Stimulated activated CD8-positive, alpha-beta memory T cell treated with anti-CD3 and anti-CD28 coated beads, Interleukin-7, amount 100 ng/mL, for 1 hour (primary cell): ENCODE measurements at places on chromosomes 16 and 17.

GRCh38 chr16:50859628-50860360 is 117.9 kb downstream of the CYLD start:
- DNase-seq = no peak

- no peak for DNase-seq
Observed at GRCh38 chr16:69111876-69112230, 6.4 kb downstream of the HAS3 start.

DNA sequence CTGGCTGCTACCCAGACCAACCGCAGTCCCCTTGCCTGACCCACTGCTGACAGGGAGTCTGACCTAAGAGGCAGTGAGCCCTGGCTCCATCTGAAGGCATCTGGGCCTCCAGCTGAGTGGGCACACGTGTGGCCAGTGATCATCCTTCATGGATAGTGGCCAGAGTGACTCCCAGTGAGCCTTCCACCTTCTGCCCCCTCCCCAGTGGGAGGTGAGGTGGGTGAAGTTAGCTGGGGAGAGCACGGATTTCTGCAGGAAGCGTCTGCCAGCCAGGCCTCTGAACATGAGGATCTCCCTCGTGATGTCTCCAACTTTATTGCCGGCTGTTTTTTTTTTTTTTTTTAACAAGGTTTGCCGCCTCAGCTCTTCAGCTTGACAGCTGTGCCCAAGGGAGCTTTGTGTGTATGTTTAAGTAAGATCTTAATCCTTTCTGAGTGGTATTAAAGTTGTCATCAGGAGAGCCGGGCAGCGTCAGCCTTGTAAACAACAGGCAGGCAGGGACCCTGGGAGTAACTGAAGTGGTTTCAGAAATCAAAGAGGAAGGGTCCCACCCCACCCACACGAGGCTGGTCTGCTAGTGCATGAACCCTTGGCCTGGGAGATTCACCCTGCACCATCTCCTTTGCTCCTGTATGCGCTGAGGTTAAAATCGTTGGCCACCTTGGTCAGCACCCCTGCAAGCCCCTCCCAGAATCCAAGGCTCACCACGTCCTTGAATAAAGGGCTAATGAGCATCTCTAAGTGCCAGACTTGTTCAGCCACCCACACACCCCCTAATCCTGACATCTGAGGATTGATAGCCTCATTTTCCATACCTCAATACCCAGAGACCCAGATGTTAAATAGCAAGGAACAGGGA is 33.3 kb downstream of the RHBDL3 start:
- DNase-seq = no peak

DNA sequence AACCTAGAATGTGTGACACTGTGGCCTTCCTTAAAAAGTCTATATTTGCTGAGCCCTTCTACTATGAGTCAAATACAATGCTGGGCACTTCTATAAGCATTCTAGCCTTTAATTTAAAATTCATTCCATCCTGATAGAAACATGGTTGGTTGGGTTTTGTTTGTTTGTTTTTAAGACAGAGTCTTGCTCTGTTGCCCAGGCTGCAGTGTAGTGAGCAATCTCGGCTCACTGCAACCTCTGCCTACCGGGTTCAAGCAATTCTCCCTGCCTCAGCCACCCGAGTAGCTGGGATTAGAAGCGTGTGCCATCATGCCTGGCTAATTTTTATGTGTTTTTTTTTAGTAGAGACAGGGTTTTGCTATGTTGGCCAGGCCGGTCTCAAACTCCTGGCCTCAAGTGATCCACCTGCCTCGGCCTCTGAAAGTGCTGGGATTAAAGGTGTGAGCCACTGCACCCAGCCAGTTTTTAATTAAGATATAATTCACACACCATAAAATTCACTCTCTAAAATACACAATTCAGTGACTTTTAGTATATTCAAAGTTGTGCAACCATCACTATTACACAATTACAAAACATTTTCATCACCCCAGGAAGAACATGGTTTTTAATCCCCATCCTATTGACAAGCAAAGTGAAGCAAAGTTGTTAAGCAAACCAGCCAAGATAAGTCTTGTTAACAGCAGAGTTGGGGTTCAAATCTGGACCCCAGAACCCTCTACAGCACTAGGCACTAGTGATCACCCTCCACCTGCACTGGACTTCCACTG is 42.8 kb downstream of the CMTM4 start:
- no peak for DNase-seq

DNA sequence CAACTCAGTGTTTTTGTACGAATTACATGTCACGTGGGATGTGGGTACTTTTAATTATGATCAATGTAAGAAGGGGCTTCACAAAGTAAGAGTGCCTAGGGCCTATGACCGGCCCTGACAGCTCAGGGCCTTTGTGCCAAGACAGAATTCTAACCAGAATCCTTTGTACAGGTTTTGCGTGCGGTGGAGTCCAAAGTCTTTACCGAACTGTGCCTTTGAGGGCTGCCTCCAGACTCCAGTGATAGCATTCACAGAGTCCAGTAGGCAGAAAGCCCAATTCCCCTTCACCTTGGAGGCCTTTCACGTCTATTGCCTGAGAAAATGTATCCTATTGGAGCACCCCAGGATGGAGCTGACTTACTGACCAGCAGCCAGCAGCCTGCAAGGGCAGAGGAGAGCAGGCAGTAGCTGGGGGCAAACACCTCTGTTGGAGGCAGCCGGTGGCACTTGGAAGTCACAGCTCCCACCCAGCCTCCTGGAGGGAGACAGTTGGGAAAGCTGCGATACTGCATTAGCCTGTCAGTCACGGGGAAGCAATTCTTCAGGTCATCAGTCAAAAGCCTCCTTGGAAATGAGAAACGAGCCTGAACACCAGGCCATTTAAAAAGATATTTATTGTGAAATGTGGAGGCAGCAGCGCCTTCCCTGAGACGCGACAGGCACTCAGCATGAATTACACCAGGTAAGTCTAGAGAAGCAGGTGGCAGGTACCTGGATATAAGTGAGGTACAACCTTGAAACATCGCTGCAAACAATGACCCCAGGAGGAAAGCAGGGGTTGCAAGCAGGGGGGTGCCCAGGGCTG is 98.1 kb upstream of the CDYL2 start:
- no peak for DNase-seq

GRCh38 chr17:18278867-18279266 is 18.4 kb downstream of the MIEF2 start:
- no peak for DNase-seq

GRCh38 chr16:86491640-86492023 is 18.7 kb upstream of the FOXF1 start:
- DNase-seq = no peak

DNA sequence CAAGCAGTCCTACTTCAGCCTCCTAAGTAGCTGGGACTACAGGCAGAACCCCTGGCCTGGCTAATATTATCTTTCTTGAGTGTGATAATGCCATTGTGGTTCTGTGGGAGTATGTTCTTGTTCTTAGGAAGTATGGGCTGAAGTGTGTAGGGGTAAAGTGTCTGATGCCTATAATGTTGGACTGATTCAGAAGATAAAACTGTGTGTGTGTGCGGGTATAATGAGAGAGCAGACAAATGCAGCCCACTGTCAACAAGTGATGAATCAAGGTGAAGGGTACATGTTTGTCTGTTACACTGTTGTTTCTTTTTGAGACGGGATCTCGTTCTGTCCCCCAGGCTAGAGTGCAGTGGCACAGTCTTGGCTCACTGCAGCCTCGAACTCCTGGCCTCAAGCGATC is 127.5 kb downstream of the CLEC16A start:
- no peak for DNase-seq

DNA sequence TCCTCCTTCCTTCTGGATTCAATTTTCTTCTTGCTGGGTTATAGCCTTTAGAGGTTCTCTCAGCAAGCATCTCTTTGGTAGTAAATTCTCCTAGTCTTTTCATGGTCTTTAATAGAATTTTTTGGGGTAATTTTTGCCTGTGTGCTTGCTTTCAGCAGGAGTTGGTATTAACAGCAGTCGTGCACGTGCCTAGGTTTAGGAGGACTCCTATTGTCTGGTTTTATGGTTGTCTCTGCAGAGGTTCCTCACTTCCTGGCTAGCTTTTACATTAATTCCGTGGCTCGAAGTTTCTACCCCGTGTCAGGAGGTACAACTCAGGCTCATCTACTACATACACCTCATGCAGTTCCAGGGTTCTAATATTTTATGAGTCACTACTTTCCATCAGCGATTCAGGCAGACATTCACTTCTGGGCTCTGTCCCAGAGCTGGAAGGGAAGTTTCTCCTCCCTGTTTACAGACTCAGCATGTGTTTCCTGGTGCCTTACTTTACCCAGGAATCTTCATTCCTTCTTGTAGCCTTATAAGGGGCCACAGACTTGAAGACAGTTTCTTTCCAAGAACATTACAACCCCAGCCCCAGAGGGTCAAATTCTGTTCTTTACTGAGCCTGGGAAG is 643.6 kb downstream of the HS3ST4 start:
- DNase-seq = no peak

GRCh38 chr17:78611607-78612006 is 34.4 kb upstream of the DNAH17 start:
- no peak for DNase-seq

GRCh38 chr16:8631373-8631772 is 9.9 kb downstream of the METTL22 start:
- no peak for DNase-seq

GRCh38 chr16:78761427-78761826 is 662.0 kb downstream of the WWOX start:
- DNase-seq = no peak

GRCh38 chr17:3771140-3771539 is 29.8 kb downstream of the ITGAE start:
- DNase-seq = no peak

GRCh38 chr16:79597277-79598062 is 3.1 kb downstream of the MAF start:
- DNase-seq = no peak

DNA sequence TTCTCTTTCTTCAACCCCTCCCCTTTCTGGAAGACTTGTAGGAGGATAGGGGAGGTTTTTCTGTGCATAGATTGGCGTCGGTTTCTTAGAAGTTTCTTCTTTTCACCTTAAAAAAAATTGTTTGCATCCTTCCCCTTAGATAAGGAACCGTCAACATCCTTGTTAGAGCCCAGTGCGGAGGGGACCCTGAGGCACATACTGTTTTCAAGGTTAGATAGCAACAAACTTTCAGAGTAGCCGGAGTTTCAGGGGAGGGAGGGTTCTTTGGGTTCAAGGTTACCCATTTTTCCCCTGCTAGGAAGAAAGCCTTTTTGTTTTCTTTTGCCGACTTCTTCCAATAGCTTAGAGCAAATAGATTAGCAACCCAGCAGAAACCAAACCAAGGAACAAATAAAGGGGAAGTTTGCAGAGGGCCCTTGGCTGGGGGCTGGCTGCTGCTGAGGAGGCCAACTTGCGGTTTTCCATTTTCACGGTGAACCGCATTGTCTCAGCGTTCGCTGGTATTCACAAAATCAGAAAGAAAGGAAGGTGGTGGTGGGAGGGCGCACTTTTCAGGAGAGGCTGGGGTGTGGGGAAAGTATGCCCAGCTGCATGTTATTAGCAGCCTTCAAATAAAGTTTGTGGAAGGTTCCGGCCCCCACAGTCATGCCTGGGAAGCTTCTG is 28.8 kb downstream of the MSI2 start:
- no peak for DNase-seq

GRCh38 chr17:32486111-32486700 is 587 bp upstream of the CDK5R1 start:
- DNase-seq = no peak

- DNase-seq = no peak
Observed at GRCh38 chr17:70288540-70289290, 119.4 kb downstream of the KCNJ2 start.

GRCh38 chr17:16926061-16926511 is 45.8 kb downstream of the TNFRSF13B start:
- no peak for DNase-seq

GRCh38 chr17:72465191-72466024 is 344.6 kb downstream of the SOX9 start:
- DNase-seq = no peak

GRCh38 chr17:2033153-2033552 is 3.2 kb downstream of the DPH1 start:
- DNase-seq = no peak

DNA sequence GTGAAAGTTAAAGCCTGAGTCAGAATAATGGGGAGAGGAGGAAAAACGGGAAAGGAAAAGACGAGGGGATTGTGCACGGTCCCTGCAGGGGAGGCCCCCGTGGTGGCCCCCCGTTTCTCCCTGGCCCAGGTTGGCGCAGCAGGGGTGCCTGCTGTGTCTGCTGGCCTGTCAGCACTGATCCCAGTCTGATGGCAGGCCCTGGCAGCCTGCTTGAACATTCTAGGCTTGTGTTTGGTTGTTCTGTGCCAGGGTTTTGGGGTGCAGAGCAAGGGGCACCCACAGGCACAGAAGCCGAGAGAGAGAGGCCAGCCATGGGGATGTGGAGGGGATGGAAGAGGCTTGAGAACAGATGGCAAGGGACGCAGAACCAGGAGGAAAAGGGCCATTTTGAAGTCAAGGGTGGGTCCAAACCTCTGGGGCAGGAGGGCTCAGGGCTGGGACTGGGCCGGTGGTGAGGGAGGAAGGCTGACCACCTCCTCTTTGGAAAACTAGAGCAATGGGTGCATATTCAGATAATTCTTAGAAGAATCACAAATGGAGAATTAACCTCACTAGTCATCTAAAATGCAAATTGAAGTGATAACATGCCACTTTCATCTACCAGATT is 35.9 kb downstream of the TBX4 start:
- DNase-seq = no peak

- no peak for DNase-seq
Observed at GRCh38 chr17:68701046-68701445, 99.9 kb upstream of the FAM20A start.

DNA sequence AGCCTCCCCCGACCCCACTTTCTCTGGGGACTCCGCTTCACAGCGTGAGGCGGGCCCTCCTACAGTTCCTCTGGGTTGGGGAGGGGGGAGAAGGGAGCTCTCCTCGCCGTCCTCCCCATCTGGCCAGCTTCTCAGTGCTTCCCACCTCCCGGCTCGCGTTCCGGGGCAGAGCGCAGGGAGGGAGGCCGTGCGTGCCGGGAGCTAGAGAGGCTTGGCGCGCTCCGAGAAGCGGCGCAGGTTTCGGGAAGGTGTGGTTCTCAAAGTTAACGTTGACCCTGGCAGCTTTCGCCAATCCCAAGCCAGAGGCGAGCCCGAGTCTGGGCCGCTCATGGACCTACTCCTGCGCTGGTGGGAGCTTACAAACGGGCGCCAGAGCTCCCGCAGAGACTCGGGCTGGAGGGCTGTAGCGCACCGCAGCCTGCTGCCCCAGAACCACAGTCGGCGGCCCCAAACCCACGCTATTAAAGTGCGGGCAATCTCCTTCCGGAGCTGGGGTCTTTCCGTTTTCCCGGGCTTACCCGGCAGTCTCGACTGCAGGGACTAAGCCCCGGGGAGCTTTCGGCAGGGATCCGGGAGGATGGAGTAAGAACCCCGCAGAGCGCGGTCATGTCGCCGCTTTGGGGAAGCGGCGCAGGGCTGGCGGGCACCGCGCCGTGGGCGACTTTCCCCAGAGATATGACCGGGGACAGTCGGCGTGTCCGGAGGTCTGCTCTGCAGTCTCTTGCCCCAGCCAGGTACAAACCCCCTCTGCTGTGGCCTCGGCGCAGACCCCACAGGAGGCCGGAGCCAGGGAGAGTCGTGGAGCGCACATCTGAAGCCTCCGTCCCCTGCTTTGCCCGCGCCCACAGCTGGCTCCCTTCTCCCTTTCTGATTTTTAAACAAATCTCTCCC is 787 bp downstream of the CDH11 start:
- DNase-seq = no peak

- DNase-seq = no peak
Observed at GRCh38 chr17:60534613-60535157, 8.6 kb upstream of the APPBP2 start.
